H7 (cell line): ENCODE measurements at places on chromosomes 2 and 18. TPM values are rescaled to one million over a fixed set of nuclear protein-coding genes. Genes with fewer than 3 reads are reported as not detected.

DNA sequence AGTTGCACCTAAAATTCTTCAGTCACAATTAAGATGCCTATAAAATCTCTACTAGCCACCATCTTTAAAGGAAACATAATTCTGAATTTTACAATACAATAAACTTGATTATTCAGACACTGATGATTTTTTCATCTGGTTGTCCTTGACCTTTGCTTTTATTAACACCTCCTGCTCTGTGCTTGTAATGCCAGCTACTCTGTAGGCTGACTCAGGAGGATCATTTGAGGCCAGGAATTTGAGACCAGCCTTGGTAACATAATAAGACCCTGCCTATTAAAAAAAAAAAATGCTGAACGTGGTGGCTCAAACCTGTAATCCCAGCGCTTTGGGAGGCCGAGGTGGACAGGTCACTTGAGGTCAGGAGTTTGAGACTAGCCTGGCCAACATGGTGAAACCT, 38.3 kb downstream of the HAT1 start:
- DNase-seq: no peak

DNA sequence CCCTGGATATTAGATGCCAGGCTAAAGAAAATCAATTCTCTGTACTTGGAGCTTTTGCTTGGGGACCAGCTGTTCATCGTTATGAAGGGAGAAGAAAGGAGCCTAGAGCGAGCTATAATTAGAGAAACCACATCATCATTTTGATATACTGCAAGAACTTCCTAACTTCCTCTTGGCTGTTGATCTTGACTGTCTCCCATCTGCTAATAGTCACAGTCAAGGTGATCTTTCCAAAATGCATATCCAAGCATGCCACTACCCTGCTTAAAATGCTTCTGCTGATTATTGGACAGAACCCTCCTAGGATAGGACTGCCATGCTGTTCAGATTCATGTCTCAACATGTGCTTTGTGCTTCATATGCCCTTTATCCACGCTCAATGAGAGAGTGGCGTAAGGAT, 54.8 kb downstream of the RAPGEF4 start:
- no peak for DNase-seq

The AQP12A gene
- total RNA-seq: not detected in 2 replicates

The CRYGC gene
- total RNA-seq: not detected in 2 replicates

The SMAD2 gene
- 63.3 and 68.1 TPM in 2 replicates for total RNA-seq

The POLR1A gene
- 16.3 and 19.9 TPM in 2 replicates for total RNA-seq

The CAPN13 gene
- total RNA-seq: 0.55 and 2.3 TPM in 2 replicates
